ENCODE measurements at places on chromosomes 6 and 20.
A peak's percentile ranks its signal among the peaks of the same experiment; 100 is the strongest.

DNA sequence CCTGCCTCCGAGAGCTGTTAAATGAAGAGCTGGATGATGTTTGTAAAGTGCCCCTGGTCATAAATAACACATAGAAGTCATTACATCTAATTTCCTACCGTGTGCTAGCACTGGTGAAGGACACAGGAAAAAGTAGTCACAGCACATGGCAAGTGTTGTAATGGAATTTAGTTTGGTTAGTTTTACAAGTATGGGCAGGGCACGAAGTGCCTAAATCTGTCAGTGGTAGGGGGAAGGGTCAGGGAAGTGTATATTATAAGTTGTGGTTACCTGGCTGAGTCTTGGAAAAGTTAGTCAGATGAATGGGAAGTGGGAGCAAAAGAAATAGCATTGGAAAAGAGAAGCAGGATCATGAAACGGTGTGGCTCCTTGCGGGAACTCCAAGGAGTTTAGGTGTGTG is 1.6 kb downstream of the RIPPLY2 start:
- no peak for DNase-seq

GRCh38 chr6:116405138-116405537 is 34.4 kb downstream of the DSE start:
- DNase-seq = peak; percentile 72

DNA sequence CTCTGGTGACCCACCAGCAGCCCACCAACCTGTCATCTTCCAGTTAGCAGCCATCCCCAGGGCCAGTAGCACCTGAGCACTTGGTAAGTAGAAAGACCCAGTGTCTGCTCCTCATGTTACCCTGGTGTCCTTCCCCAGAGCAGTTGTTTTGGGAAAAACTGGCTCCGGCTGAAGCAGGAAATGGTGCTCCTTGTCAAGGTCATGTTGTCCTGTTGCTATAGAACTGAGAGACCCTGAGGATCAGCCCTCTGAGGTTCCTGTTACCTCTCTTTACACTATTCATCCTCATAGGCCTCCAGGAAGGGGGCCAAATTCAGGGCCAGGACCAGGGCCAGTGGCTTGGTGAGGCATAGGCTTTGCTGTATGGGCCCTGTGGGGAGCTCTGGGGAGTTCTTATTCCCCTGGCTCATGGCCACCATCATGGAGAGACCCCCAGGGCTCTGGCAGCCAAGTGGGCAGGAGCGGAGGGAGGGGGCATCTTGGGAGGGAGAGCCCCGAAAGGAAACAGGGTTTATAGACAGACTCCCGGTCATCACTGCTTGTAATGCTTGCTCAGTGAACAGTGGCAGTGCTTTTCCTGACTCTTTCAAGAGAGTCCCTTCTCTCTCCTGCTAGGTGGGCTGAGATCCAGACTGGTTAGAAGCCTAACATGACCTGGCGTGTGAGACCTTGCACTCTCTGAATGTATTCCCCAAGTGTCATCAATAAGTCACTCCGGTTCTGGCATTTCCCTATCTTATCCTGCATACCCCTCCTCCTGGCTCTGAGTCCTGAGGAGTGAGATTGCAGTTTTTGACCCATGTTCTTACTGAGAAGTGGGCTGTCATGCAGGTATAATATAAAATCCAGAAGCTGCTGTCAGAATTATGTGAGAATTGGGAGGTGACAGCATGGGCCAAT is 50.7 kb downstream of the PPARD start:
- DNase-seq = no peak

DNA sequence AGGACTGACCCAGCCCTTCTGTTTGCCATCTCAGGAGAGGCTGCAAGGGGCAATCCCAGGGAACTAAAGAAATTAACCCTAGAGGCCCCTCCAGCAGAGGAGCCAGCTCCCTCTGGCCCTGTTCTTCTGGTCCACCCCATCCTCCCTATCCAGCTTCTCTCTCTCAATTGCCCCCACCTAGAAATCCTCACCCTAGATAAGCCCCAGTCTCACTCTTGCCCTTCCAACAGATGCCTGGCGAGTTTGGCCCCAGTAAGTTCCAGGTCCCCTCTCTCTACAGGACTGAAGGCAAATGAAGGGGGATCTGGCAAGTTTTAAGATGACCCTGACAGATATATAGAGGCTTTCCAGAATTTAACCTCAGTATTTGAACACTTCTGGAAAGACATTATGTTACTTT is 134.0 kb downstream of the THBS2 start:
- no peak for DNase-seq

DNA sequence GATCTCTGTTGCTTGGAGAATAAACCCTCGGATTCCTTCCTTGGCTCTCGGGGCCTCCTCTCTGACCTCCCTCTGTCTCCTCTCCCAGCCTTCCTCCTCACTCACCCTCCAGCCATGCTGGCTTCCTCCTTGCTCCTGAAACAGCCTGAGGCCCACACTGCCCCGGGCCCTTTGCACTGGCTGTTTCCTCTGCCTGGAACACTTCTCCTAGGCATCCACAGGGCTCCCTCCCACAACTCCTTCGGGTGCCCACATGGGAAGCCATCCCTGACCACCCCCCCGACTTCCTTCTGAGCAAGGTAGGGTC is 87.7 kb downstream of the CEBPB start:
- DNase-seq = no peak

DNA sequence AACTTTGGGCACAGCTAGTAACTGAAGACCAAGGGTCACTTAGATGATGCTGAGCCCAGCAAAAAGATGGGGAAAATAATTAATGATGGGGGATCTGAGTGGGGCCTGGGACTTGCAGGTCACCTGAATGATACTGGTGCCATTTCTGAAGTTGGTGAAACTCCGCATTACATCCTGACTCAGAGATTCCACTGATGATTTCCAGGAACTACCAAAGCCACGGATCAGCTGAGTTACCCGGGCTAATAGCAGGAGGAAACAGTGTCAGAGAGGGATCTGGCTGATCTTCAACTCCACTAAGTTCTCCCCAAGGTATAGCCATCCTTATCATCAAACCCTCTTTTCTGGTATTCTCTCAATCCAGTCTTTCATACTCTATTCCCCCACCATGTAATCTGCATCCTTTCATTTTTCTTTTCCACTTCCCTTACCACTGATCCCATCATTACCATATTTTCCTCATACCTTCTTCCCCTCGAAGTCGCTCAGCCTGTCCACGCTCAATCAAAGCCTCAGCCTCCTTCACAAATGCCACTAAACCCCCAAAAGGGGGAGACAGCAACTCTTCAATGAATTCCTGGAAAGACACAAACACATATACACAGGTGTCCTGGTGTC is 20.2 kb downstream of the VPS52 start:
- DNase-seq = no peak

DNA sequence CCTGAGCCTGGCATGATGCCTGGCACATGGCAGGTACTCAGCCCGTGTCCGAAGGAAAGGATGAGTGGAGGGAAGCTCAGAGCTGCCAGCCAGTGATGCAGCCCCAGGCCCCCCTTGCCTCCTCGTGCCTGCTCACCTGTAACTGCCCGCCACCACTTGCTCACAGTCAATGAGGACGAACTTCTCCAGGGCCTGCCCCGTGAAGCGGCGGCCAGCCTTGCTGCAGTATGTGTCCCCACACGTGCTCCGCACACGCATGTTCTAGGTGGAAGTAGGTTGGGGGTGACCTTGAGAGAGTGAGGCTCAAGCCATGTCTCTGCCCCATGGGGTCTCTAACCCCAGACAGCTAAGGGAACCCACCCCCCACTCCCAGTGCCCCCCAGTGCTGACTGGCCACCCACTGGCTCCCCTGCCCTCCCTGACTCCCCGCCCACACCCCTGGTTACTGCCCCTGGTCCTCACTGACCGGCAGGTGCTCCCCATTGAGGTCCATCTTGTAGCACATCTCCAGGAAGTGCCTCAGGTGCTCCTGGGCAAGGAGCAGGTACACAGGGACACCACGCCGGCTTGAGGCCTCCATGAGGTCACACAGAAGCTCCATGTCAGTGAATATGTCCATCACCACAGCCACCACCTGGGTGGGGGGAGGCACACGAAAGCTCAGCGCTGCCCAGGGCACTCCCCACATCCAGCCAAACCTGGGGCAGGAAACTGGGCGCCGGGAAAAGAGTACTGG is 3.7 kb downstream of the FAM83C start:
- DNase-seq = no peak

- peak; percentile 42 for DNase-seq
Observed at GRCh38 chr6:81683912-81684311, 68.6 kb downstream of the TENT5A start.

- DNase-seq = no peak
Observed at GRCh38 chr20:58202044-58202443, 26.4 kb downstream of the ANKRD60 start.

DNA sequence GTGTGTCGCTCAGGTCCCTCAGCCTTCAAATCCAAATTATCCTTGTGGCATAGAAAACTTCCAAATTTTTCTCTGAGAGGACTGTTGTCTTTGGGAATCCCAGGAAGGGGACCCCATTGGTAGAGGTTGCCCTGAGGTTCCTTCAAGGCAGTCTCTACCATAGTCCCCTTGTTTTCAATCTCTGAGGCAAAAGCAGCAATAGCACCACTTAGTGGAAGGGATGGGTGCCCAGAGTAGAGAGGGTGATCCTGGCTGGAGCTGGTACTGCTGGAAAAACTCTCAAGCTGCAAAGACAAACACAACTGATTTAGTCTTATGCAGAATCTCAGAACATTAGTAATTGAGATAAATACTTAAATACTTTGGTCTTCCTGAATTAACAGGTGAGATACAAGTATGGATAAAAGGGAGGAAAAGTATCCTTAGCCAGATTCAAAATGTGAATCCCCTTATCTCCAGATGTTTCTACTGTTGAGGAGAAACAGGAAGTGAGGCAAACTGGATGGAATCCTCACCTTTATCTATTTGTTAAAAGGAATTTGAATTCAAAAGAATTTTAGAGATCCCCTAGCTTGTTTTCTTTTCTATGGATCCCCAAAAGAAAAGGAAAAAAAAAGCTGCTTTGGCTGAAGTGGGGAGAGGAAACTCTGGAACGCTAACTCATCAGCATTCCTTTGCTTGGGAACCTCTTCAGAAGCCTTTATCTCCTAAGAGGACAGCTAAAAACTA is 13.4 kb downstream of the ZNF318 start:
- peak; percentile 2 for DNase-seq

GRCh38 chr20:58312836-58313235 is 3.3 kb downstream of the RAB22A start:
- DNase-seq = no peak

DNA sequence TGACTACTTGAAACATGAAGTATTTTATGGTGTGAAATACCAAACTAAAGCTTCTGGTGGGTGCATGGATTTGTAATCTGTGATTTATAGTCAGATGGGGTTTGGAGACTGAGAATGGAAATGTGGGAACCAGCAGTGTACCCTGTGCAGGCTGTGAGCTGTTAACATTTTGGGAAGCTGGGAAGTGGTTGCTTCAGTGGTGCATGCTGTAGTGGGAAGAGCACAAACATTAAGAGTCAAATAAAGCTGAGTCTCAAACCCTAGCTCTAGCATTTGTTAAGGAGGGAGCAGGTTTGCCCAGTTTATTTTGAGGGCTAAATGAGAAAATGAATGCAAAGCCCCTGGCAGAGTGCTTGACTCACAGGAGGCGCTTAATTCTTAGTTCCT is 235.7 kb downstream of the ZFAND3 start:
- DNase-seq = no peak

GRCh38 chr6:150290429-150290828 is 78.4 kb upstream of the IYD start:
- peak; percentile 93 for DNase-seq

- no peak for DNase-seq
Observed at GRCh38 chr6:155128977-155129376, 133.9 kb downstream of the TIAM2 start.

DNA sequence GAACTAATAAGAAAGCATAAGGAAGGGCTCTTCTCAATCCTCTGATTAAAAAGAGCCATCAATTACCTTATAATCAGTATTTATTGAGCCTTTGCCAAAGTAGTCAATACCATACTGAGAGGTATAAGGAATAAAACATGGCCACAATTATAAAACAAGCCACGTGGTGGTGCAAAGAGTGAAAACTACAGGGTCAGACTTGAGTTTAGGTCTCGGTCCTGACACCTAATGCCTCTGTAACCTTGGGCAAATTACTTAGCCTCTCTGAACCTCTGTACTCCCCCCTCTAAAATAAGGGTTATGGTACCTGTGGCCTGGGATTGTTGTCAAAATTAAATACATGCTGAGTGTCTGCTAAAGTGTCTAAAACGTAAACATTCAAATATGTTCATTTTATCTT is 11.8 kb downstream of the TRIM10 start:
- no peak for DNase-seq

DNA sequence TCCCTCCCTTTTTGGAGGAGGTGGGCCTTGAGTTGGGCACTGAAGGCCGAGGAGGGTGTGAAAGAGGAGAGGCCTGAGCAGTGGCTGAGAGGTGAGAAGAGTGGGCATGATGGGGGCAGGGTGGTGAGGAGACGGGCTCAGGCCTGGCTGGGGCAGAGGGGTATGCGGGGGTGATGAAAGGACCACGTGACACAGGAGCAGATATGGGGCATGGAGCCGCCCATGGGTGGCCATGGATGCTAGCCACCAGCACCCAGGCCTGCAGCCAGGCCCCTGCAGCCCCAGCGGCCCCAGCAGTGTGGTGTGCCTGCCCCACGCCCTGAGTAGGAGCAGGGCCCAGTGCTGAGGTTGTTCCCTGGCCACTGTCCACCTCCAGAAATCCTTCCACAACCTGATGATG is 26.5 kb downstream of the UQCC2 start:
- no peak for DNase-seq

DNA sequence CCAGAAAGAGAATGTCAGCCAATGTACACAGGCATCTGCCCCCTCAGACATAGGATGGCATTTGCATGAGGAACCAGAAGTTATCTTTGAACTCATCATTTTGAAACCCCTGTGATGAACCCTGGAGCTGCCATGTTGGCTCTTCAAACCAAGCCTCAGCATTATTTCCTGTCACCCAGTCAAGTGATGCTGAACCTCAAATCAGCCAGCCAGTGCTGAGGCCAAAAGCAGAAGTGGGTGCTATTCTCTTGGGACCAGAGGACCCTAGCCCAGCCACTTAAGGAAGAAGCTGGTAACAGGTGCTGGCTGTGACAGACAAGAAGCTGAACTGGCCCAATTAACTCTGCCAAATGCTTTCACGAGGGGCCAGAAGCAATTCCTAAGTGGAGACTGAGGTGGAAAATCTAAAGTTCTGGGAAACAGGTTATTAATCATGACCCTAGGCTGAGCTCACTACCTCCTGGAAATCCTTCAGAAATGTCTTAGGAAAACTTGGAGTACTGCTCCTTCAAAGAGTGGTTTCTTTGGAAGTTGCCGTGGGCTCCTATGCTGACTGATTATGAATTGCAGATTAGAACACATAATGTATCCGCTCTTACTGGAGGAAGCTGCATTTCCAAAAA is 4.0 kb downstream of the PKIG start:
- DNase-seq = no peak

GRCh38 chr6:71509191-71510005 is 220.8 kb downstream of the OGFRL1 start:
- peak; percentile 61 for DNase-seq

GRCh38 chr20:57938158-57939108 is 228.6 kb upstream of the PMEPA1 start:
- no peak for DNase-seq
